ENCODE measurements at places on chromosomes 2 and 18.

DNA sequence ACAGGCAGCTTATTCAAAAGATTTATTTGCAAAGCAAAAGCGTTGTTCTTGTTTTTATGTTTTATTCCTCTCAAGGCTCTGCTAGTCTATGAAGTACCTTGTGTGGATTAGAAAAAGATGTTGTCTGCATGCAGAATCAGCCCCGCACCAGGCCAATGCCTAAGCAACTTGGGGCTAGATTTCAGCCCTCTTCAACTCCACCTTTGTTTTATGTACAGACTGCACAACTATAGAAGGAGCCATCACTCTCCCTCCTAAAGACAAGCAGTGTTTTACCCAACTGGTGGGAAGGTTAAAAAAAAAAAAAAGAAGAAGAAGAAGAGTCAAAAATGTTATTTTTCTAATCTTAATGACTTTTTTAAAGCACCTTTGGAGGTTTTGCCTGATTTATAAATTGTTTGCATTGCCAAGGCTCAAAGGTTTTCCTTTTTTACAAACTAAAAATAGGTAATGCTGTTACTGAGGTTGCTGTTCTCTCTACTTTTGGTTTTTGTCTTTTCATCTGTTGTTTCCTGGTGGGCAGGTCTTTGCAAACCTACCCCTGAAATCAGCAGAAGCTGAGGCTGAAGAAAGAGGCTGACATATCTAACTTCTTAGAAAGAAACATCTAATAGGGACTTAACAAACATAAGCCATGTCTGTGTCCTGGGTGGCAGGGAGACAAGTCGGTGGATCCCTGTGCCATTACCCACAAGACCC lies 164.0 kb downstream of the SLC39A10 start:
- no peak for DNase-seq

DNA sequence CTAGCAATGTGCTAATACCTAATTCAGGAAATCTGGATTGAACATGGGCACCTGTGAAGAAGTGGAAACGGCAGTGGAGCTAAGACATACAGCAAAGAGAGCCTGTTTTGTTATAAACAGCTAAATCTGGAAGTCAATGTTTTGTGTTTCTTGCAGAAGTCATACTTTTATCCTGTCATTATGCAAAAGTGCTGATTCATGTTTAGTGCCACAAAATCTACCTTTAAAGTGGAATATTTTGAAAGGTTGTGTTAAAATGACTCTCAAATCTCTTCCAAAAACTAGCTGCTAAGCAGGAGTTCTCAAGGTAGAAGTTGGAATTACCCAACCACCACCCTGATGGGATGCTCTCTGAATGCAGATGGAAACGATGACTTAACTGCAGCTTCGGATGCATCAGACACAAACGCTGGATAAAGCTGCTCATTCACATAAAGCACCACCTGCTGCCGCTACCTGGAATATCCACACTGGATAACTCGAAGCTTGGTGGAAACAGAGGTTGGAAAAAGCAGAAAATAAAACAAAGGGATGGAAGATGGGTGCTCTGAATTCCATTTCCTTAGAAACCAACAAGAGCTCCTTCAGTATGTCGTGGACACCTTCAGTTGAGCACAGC lies 132.6 kb upstream of the ZNF236 start:
- no peak for DNase-seq

DNA sequence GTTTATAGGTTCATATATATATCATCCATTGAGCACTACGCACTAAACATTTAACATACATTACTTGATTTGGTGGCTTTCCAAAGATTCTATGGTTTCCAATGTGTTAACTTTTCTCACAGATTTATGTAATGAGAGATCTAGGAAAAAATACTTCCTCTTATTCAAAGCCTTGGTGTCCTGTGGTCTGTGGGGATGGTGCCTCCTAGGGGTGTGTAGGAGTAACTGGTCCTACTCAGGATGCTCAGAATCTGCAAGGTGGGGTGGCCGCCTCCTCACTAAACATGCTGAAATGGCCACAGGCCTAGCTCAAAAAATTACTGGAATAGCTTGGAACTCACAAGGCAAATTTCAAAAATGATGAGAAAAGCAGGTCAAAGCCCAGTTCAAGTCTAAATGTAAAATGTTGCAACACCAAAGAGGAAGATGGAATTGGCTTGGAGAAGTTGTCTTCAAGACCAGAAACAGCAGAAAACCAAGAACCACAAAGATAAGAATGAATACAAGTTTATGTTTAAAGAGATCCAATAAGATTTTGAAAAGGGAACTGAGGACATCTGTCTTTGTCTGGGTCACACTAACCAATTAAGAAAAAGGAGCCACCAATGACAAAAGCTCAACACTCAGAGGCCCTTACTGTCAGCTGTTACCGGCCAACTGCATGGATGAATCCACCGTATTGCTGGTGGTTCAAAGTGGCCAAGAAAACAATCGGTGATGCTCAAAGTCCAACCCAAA lies 11.5 kb downstream of the GPR55 start:
- DNase-seq: peak; percentile 91

DNA sequence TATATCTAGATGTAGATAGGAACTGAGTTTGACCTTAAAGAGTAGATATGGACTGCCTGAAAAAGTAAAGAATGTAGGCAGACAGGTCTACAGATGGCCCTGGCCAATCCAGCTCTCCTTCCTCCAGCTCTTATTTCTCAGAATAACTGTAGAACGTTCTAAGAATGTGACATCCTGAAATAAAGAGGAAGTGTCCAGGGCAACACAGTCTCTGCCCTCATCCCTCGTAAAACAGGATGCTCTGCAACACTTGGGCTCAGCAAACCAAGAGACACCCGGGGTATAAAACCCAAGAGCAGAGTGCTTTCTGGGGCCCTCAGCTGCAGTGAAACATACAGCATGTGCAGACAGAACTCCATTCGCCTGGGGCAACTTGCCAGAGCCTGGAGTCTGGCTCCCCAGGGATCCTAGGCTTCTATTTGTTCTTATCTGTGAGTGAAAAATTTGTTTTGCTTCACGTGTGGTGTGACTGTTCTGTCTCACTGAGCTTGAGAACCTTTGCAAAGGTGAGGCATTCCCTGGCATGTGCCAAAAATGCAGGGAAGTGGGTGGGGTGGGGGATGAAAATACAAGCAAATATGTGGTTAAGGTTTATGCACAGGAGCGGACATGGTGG lies 401.0 kb downstream of the SETBP1 start:
- no peak for DNase-seq

GRCh38 chr2:190080527-190081049 lies 18.1 kb upstream of the MSTN start:
- no peak for DNase-seq
